ENCODE measurements at places on chromosomes 2 and 18.
A peak's percentile ranks its signal among the peaks of the same experiment; 100 is the strongest.

GRCh38 chr2:233593201-233593600 is 24.2 kb upstream of the UGT1A8 start:
- DNase-seq, result peak; percentile 6

GRCh38 chr2:70643715-70644114 is 90.1 kb upstream of the TGFA start:
- peak; percentile 57 for DNase-seq

GRCh38 chr18:46332921-46333341 is 228.7 kb downstream of the HAUS1 start:
- no peak for DNase-seq

DNA sequence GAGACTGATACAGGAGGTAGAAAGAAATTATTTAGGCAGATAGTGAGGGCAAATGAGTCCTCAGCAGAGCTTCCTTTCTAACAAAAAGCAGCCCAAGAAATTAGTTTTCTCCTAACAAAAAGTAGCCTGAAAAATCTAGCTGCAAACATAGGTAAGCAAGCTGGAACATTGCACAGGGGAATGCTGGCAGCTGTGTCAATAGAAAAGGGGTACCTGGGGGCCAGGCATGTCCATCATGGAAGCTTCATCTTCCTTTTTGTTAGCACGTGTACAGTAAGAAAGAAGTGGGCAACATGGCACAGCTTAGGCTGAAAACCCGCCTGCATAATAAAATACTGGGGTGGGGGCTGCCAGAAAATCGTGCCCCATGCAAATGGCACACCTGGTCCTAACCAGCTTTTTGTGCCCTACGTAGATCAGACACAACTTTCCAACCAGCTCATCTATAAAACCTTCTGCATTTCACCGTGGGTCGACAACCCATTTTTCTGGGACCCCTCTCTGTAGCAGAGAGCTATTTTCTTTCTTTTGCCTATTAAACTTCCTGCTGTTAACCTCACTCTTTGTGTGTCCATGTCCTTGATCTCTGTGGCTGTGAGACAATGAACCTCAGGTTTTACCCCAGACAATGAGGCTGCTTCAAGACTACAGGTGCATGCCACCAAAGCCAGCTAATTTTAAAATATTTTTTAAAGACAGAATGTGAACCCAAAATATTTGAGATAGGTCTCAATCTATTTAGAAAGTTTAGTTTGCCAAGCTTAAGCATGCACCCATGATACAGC is 6.6 kb upstream of the MTHFD2 start:
- no peak for DNase-seq

Data from GM23248 (cell line).